Right forelimb (tissue), 1 donor: ENCODE measurements at places on chromosomes 11 and 22.

- no peak for DNase-seq
Observed at GRCh38 chr11:34345540-34345876, 12.3 kb downstream of the ABTB2 start.

DNA sequence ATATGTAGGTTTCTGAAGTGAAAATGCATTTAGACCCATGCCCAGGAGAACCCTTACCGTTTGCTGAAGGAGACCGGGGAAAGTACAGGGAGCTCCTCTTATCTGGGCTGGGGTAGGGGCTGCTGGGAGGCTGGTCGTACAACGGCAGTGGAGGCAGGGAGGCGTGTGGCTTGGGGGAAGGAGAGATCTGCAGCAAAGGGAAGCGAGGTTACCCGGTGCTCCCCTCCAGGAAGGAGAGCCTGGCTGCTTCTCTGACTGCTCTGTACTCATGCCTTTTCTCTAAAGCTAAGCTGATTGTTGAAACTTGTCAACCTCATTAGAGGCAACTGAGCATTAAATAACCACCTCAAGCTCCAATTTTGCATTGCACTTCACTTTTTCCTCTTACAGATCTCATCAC is 27.2 kb downstream of the ATG16L2 start:
- no peak for DNase-seq

GRCh38 chr11:16015741-16016467 is 340.4 kb downstream of the SOX6 start:
- no peak for DNase-seq

DNA sequence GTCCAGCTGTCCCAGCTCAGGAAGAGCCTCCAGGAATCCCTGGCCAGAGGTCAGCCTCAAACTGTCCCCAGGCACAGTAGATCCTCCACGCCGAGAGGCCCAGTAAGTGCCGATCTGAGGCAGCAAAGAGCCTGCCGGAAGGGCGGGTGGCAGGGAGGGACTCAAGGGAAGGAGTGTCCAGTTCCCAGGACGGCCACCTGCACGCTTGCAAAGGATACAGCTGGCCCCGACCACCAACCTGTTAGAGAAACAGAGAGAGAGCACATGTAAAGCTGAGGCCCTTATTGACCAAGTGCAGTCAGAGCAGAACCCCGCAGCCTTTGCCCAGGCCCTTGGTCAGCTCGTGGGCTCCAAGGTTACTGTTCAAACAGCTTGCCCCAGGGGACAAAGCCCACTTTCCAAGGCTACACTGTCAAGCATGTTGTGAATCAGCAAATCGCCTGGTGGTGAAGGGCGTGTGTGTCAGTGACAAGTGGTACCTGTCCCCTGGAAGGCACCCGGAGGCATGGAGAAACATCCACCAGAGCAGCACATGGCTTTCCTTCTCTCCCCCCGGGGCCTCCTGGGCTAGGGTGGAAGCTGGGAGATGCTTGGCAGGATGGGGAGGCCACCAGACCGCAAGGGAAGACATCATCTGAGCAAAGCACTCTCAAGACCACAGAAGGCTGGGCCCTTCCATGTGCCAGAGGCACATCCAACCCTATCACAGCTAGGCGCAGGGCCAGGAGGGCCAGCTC is 42.6 kb upstream of the COMT start:
- no peak for DNase-seq

GRCh38 chr11:9831122-9831521 is 167.2 kb downstream of the SWAP70 start:
- DNase-seq, result no peak

DNA sequence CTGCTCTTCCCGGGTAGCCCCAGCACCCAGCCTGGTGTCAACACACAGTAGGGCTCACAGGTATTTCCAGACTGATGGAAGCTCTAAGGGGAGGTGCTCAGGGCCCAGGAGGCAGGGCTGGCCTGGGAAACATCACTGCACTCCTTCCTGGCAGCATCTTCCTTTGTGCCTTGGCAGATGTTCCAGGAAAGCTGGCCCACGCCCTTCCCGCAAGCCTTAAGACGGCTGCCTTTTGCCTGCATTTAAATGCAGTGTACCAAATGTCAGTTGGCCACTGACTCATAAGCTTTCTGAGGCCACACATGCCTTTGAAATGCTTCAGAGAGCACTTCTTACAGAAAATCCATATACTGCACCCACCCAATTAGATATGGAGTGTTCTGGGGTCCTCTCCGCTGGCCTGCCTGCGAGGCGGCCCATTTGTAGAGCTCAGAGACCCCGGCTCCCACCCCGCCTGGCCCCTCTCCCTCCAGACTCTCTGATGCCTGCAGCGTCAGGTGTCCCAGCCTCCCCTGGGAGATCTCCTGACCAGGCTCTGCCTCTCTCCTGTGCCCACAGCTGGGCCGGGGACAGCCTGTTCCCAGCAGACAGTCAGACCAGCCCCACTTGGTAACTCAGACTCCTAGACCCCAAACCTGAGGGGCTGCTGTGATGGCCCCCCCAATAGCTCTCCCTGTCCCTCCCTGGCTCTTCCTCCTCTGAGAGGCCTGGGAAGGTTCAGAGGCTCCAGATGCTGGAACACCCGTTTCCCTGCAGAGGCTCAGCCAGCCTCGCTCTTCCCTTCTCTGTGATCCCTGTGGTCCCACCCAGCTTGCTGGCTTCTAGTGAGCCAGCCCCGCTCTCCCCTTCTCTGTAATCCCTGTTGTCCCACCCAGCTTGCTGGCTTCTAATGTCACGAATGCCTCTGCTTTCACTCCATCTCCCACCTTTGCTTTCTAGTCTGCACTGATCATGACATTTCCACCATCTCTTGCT is 47.6 kb upstream of the THY1 start:
- peak; percentile 52 for DNase-seq

DNA sequence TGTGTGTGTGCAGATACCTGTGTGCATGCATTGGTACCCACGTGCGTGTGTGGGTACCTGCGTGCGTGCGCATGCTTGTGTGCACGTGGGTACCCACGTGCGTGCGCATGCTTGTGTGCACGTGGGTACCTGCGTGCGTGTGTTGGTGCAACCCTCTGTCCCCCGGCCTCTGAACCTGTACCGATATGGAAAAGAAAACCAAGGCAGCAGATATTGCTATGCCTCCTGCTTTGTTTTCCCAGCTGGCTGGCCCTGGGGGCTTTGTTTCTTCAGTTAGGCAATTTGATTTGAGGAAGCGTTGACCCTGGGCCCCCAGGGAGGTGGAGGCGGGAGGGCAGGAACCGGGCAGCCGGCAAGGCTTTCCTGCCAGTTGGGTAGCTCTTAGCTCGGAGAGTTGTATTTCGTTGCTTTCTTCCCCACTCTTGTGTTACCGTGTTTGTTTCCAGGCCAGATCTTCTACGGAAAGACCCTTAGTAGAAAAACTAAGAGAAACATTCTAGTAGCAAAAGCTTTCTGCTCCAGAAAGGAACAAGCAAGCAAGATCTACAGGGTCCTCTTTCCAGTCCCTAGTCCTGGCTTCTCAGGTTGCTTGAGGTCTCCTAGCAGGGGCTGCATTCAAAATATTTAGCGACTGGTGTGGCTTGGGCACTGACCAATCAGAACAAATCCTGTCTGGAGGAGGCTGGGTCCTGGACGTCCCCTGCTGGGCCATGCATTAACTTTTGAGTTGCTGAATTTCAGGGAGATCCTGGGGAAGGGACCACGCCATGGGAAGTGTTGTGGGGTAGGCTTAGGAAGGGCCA is 26.3 kb upstream of the SORL1-AS1 start:
- no peak for DNase-seq

- no peak for DNase-seq
Observed at GRCh38 chr11:67392183-67392715, 463 bp downstream of the RAD9A start.
